ENCODE measurements at places on chromosomes 5 and 9.

- DNase-seq = no peak
These were observed 595.0 kb downstream of the CDH12 start for GRCh38 chr5:22258139-22258538.

GRCh38 chr9:114448706-114449105 lies 56.6 kb downstream of the WHRN start:
- DNase-seq = no peak

- no peak for DNase-seq
These were observed 169.5 kb downstream of the PTPRD start for GRCh38 chr9:10443181-10443867.

DNA sequence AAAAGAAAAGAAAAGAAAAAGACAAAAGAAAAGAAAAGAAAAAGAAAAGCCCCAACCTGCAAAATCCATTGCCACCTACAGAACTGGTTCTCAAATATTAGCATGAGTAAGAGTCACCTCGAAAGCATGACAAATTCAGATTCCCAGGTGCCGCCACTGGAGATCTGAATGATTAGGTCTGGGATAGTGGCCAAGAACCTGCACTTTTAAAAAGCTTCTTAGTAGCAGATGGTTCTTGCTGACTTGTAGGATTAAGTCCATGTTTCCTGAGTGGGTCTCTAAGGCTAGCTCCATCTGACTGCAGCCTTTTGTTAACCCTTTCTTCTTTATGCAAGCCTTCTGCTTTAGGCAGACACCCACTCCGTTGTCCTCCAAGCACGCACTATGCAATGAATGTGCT lies 178.5 kb upstream of the CDH18 start:
- no peak for DNase-seq

DNA sequence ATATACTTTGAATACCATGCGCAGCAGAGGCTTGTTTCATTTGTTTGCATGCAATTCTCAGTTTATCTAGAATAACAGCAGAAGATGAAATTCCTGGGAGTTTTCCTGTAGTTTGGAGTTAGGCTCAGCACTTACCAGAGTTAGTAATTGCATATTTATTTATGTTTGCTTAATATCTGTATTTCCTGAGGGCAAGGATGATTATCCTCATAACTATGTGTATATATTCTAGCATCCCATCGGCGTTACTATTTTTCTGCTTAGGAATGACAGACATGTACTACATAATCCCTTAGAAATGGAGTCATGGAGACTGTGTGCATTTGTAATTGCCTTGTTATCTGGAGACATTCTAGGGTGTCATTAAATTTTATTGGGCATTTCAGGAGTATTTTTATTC lies 1184.8 kb downstream of the DTWD2 start:
- no peak for DNase-seq

DNA sequence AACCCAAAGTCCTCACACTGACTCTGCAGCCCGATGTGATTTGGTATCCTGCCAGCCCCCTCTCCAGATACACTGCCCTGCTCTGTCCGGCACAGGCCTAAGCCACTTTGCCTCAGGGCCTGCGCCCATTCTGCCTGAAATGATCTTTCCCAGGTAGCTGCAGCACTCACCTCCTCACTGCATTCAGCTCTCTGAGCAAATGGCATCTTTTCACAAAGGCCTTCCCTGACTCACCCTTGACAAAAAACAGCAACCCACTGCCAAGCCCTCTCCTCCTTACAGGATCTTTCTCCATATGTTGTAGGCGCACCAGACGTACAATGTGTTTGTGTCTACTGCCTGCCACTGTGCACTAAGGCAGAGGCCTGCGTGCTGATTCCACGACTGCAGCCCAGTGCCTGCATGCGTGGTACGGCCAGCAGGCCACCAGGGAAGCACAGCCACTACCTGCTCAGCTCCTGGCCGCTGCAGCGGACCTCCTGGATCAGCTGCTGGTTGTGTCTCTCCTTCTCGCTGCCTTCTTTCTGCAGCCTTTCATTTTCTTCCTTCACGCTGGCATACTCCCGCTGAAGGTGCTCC lies 171.2 kb downstream of the CDK5RAP2 start:
- DNase-seq = no peak

DNA sequence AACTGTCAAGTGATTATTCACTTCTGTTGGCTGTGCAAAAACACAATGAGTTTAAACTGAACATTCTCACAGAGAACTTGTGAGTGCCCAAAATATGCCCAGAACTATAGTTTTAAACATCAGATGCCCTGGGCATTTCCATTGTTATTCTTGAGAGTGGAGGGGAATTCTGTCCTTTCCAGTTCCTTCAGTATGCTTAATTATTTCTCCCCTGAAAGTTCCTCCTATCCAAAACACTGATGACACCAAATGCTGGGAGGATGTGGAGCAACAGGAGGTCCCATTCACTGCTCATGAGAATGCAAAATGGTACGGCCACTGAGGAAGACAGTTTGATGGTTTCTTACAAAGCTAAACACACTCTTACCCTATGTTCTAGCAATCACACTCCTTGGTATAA lies 55.5 kb downstream of the ROR2 start:
- no peak for DNase-seq

DNA sequence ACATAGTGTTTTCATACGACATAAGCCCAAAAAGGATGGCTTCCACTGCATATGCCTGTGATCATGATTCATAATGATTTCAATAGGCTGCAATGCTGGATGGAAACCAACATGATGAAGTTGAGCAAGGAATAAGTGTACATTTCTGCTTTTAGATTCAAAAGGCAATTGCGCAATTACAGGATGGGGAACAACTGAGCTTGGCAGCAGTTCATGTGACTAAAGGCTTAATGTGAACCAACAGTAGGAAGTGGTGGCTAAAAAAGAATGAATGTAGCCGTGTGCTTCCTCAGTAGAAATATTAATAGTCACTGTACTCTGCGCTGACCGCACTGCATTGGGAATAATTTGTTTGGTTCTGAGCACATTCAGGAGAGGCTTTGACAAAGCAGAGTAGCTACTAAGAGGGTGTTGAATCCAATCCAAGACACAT lies 51.2 kb downstream of the SLC1A3 start:
- DNase-seq = no peak

DNA sequence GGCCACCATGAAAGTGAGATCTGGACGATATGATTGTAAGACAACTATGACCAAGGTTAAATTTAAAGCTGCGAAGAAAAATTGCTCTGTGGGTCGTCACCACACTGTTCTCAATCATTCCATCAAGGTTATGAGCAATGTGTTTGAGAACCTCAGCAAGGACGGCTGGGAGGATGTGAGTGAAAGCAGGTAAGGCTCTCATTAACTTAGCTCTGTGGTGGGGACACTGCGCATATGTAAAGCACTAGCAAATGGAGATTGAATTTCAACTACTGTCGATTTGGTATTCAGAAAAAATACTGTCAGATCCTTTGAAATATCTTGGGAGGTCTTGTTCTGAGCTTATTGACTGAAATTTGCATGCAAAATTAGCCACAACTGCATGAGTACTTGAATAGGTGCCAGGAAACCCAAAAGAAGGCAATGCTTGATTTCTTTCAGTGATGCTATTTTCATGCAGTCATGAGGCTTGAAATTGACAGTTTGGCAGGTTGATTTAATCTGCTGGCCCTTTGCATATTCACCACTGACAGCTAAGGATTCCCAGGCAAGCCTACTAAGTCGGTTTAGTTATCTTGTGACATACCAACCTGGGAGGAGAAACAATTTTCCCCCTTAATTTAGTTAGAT lies 183.9 kb upstream of the SH3GL2 start:
- DNase-seq = no peak

DNA sequence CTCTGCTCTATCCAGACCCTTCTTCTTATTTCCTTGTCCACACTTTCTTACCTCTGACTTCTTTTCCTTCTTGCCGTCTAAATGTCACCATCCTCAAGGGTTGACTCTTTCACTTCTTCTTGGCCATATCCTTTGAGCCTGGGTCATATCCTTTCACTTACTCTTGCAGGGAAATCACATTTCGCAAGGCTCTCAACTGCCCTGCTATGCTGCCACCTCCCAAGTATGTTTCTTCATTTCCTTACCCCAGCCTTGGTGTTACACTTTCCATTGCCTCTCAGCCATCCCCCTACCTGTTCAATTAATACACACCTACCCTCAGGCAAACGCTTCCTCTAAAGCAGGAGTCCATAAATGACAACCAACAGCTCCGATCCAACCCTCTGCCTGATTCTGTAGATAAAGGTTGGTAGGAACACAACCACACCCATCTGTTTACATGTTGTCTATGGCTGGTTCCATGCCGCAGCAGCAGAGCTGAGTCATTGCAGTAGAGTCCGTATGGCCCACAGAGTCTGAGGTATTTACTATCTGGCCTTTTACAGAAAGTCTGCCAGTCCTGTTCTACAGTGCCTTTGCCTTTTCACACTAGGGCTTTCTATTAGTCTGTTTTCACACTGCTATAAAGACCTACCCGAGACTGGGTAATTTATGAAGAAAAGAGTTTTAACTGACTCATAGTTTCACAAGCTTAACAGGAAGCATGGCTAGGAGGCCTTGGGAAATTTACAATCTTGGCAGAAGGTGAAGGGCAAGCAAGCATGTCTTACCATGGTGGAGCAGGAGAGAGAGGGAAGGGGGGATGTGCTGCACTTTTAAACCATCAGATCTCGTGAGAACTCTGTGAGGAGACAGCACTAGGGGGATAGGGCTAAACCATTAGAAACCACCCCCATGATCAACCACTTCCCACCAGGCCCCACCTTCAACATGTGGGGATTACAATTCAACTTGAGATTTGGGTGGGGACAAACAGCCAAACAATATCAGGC lies 97.9 kb downstream of the SV2C start:
- no peak for DNase-seq

DNA sequence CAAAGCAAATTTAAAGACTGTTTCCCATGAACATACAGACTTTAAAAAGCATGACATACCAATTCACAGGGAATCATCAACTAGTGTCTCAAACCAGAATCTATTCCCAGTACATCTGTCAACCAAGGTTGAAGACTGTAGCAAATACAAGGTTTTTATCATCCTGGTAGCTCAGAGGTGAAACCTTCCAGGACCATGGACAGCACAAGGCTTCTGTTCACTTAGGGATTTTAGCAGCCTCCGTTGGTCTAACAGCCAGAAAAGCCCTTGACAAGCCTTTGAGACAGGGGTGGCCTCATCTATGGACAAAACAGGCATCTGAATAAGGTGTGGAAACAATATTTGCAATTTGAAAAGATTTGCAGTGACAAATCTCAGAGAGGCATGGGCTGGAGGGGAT lies 119.0 kb downstream of the TRIM32 start:
- no peak for DNase-seq

DNA sequence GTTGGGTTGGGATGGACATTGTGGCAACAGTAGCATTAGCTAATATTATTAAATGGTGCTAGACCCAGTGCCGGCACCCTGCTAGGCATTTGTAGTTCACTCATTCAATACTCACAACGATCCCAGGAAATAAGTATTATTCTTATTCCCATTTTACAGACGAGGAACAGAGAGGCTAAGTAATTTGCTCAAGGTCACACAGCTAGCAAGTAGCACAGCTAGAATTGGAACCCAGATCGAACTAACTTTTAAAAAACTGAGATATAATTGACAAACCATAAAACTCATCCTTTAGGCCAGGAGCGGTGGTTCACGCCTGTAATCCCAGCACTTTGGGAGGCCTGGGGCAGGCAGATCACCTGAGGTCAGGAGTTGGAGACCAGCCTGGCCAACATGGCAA lies 79.5 kb downstream of the SH3PXD2B start:
- no peak for DNase-seq

- DNase-seq = no peak
These were observed 1.1 kb downstream of the CFAP90 start for GRCh38 chr5:7849681-7850394.

DNA sequence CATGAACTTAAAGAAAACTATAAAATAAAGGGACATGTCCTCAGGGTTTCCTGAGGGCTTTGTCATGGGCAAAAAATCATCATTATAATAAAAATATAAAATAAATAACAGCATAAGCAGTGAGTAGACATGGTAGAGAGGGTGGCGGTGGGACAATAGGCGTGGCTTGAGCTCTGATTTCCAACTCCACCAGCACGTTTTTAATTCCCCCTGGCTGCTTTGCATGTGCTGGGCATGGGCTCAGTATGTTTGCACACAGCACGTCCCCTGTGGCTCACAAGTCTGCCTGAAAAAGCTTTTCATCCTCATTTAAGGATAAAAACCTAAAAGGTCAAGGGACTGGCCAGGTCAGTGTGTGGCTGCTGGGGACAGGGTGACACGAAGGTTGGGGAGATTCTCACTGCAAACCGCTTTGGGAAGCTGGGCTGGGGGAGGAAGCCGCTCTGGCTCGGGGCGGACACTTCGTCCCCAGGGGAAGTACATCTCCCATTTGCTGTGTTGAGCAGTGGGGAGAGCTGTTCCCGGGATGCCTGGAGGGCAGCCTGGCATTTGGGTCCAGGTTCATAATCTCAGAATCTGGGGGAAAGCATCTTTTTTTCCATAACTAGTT lies 32.6 kb downstream of the NKX2-5 start:
- DNase-seq = no peak

DNA sequence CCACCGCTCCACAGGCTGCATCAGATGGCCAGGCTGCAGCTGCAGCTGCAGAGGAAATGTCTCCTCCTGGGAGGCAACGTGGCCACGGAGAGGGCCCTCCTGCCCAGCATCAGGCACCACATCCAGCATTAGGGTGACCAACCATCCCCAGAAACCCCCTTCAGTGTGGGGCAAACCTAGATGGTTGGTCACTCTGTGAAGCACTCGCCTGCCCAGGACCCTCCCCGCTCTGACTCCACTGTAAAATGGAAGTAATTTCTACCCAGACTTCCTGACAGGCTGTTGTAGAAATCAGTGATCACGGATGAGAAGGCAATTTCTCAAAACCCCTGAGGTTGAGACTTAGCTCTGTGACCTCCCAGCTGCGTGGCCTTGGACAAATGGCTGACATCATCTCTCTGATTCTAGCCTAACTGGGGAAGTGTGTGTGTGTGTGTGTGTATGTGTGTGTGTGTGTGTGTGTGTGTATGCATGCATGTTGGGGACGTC lies 31.6 kb downstream of the B4GALT1 start:
- DNase-seq = no peak

- no peak for DNase-seq
These were observed 2.6 kb downstream of the TOR2A start for GRCh38 chr9:127732444-127732843.

- no peak for DNase-seq
These were observed 39.3 kb downstream of the BTNL8 start for GRCh38 chr5:180938294-180938693.

GRCh38 chr5:132279801-132280200 lies 14.4 kb upstream of the SLC22A4 start:
- no peak for DNase-seq

- no peak for DNase-seq
These were observed 16.9 kb upstream of the LECT2 start for GRCh38 chr5:135971701-135972100.

- DNase-seq = no peak
These were observed 198.7 kb upstream of the HAPLN1 start for GRCh38 chr5:83919071-83920041.

- DNase-seq = no peak
These were observed 5.9 kb downstream of the PCDHB6 start for GRCh38 chr5:141155540-141156374.

DNA sequence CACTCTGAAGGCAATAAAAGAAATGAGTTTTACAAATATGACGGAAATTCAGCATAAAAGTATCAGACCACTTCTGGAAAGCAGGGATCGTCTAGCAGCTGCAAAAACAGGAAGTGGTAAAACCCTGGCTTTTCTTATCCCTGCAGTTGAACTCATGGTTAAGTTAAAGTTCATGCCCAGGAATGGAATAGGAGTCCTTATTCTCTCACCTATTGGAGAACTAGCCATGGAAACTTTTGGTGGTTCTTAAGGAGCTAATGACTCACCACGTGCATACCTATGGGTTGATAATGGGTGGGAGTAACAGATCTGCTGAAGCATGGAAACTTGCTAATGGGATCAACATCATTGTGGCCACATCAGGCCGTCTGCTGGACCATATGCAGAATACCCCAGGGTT lies 93.5 kb upstream of the RGMB start:
- no peak for DNase-seq

Measured in dorsolateral prefrontal cortex (tissue), 122 donors.